ENCODE measurements at places on chromosomes 16 and 17.
A peak's percentile ranks its signal among the peaks of the same experiment; 100 is the strongest.

GRCh38 chr17:48143629-48144028 lies 36.1 kb downstream of the SNX11 start:
- DNase-seq, result no peak

DNA sequence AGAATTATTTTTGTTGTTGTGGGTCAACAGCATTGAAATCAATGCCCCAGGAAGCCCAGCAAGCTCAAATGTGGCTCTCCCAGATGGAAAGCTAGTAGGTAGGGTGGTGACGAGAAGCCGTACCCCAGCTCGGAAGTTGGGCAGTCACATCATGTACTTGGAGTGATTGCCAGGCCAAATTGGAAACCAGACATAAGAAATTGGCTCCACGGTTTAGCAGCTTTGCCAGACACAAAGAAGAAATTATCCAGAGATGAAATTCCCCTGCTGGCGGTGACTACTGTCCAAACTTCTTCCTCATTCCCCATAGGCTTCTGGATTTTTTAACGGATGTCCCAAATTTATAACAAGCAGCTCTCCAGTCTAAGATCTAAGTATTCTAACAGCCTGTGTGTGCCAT lies 95.9 kb downstream of the OR1D5 start:
- DNase-seq, result no peak

- DNase-seq, result no peak
Measured at GRCh38 chr17:48036693-48037035, 933 bp downstream of the COPZ2 start.

- DNase-seq, result no peak
Measured at GRCh38 chr16:53905028-53905427, 201.1 kb downstream of the FTO start.

DNA sequence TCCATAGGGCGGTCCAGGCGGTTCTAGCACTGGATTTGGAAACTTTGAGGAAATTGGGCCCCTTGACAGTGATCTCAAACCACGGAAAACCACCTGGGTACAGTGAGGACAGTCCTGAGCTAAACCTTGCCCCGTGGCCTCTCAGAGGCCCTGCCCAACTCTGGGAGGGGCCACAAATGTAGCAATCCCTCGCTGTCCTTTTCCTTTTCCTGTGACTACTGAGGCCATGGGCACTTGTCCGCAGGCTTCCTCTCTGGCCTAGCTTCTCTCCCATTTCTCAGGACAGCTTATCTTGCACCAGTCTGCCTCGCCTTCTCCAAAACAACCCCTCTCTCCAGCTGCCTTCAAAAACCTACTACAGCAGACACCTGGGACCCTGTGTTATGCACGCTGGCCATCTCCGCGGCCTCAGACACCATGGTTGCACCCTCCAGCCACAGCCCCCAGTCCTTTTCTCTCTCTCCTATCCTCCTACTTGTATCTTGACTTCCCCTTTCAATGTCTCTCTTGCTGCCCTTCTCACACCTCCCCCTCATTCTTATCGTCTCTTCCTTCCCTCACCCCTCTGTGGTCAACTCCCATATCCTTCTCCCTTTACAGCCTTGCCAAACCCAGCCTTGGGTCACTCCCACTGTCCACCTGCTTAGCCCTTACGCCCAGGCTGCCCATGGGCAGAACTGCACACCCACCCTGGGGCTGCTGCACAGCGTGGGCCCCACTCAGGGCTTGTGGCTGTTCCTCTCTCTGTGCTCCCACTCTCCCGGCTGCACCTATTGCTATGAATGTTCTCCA lies 7.6 kb downstream of the SCPEP1 start:
- no peak for DNase-seq

GRCh38 chr16:11190588-11191560 lies 65.1 kb downstream of the SOCS1 start:
- DNase-seq, result no peak

DNA sequence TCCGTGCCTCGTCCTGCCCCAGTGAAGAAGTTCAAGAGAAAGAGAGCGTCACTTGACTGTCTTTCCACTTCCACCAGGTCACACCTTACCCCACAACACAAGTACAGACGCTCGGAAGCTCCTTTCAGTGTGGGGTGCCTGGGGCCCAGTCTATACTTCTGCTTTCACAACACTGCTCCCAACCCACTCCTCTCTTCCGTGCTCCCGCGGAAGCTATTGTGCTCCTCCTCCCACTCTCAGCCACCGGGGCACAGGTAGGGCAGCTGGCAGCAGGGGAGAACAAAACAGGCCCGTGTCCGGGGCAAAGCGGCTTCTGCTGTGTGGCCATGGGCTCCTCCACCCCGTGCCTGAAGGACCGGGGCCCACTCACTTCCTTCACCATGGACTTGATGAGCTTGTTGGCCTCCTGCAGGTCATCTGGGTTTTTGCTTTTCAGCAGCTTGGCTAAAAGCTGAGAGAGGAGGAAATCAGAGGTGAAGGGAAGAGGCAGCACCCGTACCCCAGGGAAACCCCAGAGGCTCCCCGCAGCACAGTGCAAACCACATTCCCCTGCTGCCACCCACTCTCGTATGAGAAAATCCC lies 18.9 kb downstream of the GGA3 start:
- DNase-seq, result no peak

- no peak for DNase-seq
Measured at GRCh38 chr17:78925662-78926555, 722 bp upstream of the TIMP2 start.

DNA sequence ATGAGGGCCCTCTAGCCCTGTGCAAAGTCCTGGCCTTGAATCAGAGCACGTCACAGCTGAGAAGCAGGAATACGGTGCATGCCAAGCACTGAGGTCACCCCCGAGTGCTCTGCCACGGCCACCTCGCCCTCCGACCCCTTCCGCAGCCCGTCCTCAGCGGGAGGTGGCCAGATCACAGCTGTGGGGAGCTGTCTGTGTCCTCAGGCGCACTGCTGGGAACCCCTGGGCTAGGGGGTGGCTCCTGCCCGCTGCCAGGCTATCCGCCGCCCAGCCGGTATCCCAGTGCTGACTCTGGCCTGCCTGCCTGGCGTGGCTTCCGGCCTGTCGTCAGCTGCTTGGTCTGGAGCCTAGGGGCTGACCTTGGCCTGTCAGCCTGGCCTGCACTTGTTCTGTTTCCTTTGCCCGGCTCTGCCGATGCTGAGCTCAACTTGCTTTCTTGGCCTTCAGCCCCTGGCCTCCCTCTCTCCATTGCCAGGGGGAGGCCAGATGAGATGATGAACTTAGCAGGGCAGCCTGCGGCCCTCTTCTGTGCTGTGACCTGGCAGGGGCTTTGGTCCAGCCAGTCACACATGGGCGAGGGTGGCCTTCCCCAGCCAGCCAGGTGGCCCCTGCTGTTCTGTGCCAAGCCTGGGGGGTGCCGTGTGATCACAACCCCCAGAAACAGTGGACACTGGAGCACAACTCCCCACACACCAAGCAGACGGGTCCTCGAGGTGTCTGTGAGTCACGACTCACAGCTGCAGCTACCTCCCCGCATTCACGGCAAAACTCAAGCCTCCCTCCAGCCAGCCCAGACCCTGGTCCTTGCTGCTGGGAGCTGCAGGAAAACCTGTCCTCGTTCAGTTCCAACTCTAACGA lies 77.3 kb downstream of the ZDHHC7 start:
- DNase-seq, result no peak

DNA sequence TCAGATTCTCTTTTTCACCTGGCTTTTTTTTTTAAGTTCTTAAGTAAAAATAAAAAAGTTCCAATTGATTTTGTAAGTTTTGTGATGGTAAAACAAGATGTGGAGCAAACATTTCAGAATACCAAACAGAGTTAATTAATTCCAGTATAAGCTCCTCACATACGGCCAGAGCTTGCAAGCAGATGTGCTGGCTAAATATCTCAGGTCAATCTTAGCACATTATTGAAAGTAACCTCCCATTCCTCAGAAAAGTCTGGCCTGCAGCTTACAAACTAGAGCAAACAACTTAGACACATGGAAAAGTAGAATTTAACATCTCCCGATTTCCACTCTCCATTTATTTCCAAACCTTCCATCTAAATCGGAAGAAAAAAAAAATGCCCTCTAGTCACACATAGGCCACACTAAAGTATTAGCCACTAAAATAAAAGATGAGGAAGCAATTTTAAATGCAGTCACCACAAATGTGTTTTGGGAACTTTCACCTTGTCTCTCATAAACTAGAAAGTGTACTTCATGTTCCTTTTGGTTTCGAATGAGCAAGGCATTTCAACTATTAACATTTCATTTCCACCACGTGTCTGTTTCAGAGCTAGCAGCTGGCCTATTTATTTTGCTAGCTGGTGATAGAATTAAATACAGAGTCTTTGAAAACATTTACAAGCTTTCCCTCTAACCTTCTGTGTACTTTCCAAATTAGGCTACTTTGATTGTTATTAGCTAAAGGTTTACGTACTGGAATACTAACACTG lies 143.3 kb downstream of the STX8 start:
- DNase-seq, result peak; percentile 30

GRCh38 chr17:21174186-21174585 lies 39.8 kb downstream of the TMEM11 start:
- no peak for DNase-seq

GRCh38 chr17:72527789-72528188 lies 407.0 kb downstream of the SOX9 start:
- no peak for DNase-seq

- DNase-seq, result no peak
Measured at GRCh38 chr17:40068584-40068916, 5.8 kb downstream of the THRA start.

GRCh38 chr17:21375757-21376080 lies 438 bp upstream of the KCNJ12 start:
- peak; percentile 35 for DNase-seq

GRCh38 chr17:42548070-42548837 lies 4.5 kb upstream of the HSD17B1 start:
- peak; percentile 88 for DNase-seq

DNA sequence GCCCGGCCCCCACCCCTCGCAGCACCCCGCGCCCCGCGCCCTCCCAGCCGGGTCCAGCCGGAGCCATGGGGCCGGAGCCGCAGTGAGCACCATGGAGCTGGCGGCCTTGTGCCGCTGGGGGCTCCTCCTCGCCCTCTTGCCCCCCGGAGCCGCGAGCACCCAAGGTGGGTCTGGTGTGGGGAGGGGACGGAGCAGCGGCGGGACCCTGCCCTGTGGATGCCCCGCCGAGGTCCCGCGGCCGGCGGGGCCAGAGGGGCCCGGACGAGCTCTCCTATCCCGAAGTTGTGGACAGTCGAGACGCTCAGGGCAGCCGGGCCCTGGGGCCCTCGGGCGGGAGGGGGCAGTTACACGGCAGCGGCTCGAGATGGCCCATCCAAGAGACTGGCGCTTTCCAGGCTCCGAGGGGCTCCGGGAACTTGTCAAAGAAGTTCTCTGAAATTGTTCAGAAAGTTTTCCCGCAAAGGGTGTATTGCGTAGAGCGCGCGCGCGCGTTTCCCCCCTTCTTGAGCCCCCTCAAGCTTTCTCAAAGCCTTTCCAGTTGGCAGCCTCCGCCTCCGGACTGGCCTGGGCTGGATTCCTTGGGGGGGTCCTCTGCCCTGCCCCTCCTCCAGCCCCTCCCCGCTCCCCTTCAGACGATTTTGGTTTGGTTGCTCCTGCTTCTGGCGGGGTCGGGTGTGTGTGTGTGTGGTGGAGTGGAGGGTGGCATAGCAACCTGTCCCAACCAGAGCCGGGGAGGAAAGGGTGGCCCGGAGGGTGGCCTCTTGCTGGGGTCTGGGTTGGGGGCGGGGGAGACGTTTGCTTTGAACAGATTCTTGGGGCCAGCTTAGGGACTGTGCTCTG lies 504 bp downstream of the ERBB2 start:
- DNase-seq, result no peak

- DNase-seq, result no peak
Measured at GRCh38 chr17:57255182-57255775, 1.0 kb upstream of the MSI2 start.

- DNase-seq, result peak; percentile 31
Measured at GRCh38 chr16:87560428-87561199, 41.7 kb upstream of the JPH3 start.

- no peak for DNase-seq
Measured at GRCh38 chr17:81912441-81913309, 1.5 kb upstream of the PCYT2 start.

GRCh38 chr17:5921512-5922282 lies 148.5 kb upstream of the WSCD1 start:
- no peak for DNase-seq

GRCh38 chr17:29032857-29033197 lies 10.1 kb upstream of the PIPOX start:
- no peak for DNase-seq

GRCh38 chr17:62696256-62696655 lies 68.8 kb downstream of the MRC2 start:
- no peak for DNase-seq

- no peak for DNase-seq
Measured at GRCh38 chr16:58685084-58685449, 497 bp upstream of the SLC38A7 start.

GRCh38 chr17:78143214-78144146 lies 2.7 kb upstream of the C17orf99 start:
- no peak for DNase-seq

DNA sequence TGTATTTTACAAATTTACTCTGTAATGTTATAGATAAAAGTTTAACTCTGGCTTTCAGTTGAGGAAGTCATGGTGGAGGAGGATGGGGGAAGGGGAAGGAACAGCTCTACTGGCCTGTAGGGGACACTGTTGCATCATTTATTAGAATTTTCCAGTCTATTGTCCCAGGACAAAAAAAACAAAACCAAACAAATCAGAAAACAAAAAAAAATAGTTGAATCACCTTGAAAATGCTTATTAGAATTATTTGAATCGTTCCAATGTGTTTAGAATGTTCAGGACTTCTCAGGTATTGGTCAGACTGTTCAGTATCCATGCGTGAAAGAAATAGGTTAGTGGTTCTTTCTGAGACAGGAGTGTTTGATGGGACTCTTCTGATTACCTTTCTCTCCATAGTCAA lies 242.0 kb downstream of the FTO start:
- no peak for DNase-seq

GRCh38 chr17:44842748-44843147 lies 4.9 kb upstream of the HIGD1B start:
- DNase-seq, result no peak

DNA sequence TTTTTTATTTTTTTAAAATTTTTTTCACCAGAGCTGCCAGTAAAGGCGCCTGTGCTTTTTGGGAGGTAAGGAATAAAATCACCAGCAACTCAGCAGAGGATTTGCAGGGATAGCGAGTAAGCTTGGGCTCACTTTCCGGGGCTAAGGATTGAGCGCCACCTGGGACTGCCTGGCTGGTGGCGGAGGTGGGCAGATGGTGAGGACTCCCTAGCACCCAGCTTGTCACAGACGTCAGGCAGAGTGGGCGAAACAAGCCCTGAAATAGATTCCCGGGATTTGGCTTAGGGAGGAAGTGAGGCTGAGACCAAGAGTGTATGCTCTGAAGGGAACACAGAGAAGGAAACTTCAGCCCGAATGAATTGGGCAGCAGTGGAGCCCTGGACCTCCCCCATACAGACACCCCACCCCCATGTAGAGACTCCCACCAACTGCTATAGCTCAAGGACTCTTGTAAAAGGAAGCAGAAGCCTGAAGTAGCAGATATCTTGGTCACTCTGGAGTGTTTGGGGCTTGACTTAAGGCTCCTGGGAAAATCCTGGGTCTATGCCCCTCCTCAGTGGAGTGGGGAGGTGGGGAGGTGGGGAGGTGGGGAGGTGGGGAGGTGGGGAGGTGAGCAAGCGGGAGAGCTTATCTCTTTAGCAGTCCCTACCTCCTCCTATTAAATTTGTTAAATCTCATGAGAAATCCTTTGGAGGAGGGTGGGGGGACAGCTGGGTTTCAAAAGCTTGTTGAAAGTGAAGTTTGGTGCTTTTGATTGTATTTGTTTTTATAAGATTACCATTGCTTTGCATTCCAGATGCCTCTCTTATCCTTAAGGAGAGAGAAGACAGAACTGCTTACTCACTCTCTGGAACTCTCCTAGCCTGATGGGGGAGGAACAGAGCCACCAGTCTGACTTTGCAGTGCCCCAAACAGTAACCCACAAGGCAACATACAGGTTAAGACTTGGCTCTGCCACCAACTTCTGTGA lies 8.2 kb downstream of the ARL4D start:
- no peak for DNase-seq

All from GM06990 (cell line).